ENCODE measurements at places on chromosomes 7 and 10.

- DNase-seq, result no peak
These were observed 190.5 kb upstream of the NRP1 start for GRCh38 chr10:33524966-33525365.

DNA sequence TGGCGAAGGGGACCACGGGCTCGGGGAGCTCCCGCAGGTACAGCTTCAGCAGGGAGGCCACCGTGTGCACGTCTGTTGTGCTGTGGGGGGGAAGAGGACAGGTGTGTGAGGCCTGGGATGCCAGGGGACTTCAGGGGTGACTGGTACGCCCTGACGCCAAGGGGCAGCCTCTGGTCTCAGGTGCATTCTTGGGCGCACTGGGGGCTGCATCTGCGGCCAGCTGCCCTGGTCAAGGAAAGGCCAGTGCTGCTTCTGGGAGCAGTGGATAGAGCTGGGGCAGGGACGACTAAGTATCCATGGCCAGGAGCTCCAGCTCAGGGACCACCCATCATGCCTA lies 148.5 kb downstream of the MAPK8 start:
- DNase-seq, result no peak

GRCh38 chr10:120980279-120981255 lies 129.4 kb downstream of the WDR11 start:
- no peak for DNase-seq

- DNase-seq, result no peak
These were observed 71.4 kb downstream of the AHR start for GRCh38 chr7:17369691-17370426.

Data from stimulated activated CD4-positive, alpha-beta T cell treated with anti-CD3 and anti-CD28 coated beads, Interleukin-4, amount 100 ng/mL, for 48 hours (primary cell).